ENCODE measurements at places on chromosomes 6 and 20. TPM values are rescaled to one million over a fixed set of nuclear protein-coding genes. Genes with fewer than 3 reads are reported as not detected.

- DNase-seq, result no peak
Measured at GRCh38 chr20:63295422-63295821, 2.4 kb downstream of the COL20A1 start.

DNA sequence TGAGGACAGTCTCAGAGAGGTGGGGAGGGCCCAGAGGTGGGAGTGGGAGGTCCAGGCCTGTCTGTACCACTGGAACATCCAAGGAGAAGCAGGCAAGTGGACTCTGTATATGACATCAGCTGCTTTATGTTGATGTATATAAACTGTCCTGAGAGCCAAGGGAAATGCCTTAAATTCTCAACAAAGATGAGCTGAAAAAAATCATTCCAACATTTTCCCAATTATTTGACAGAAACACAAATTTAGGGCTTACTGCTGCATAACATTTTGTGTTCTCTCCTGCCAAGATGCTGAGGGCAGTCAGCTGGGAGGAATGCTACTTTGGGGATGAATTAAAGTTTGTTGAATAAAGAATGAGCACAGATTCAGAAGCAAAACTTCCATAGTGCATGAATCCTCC lies 52.8 kb downstream of the FOXC1 start:
- DNase-seq, result no peak

DNA sequence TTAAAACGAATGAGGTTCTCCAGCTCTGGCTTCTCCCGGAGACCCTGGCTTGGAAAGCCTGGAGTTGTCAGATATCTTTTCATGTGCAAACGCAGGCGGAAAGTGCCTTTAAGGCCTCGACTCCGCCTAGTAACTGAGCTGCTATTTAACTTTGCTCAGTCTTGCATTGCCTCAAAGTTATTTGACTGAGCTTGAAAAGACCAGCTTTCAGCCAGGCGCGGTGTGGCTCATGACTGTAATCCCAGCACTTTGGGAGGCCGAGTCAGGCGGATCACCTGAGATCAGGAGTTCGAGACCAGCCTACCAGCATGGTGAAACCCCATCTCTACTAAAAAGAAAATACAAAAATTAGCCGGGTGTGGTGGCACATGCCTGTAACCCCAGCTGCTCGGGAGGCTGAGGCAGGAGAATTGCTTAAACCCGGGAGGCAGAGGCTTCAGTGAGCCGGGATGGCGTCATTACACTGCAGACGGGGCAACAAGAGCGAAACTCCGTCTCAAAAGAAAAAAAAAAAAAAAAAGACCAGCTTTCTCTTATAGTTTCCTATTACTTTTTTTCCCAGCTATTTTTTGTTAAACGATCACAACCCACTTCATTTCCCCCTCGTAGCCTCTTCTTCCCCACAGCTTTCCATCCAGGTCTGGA lies 1.9 kb downstream of the GCNT2 start:
- DNase-seq, result no peak

DNA sequence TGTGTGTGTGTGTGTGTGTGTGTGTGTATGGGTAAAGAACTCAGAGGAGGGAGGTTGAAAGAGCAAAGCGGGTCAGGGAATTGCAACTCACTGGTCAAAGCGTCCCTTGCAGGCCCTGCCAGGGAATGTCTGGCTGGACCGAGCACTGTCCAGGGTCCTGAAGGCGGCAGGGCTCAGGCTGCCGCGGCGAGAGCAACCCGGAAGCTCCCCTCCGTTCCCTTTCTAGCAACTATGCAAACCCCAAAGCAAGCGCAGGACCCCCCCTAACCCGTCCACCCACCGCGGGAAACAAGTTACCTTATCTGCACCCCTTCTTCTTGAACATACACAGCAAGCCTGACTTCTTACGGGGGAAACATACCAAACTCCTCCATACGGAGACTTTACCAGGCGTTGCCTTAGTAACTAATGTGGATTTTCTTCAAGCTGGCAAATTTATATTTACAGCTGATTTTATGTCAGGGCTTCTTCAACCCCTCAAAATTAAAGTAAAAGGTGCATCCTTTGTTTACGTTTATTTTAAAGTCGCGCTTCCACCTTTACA lies 538 bp upstream of the GRM1 start:
- DNase-seq, result no peak

GRCh38 chr6:1554141-1554475 lies 55.6 kb upstream of the FOXC1 start:
- no peak for DNase-seq

DNA sequence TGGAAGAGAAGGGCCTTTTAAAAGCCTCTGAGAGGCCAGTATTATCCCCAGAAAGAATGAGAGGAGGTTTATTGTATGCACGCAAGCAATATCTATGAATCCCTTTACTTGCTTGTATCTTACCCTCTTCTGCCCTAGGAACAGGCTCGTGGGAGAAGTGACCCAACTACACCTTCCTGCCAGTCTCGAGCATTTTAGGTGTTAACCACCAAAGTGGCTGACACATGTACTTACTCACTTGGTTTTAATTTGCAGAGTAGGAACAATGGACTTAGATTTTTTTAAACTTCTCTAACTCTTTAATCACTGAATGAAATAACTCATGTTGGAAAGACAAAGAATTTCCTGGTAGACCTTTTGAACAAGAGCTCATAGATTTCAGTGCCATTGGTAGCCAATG lies 296.9 kb downstream of the PLCB1 start:
- DNase-seq, result no peak

DNA sequence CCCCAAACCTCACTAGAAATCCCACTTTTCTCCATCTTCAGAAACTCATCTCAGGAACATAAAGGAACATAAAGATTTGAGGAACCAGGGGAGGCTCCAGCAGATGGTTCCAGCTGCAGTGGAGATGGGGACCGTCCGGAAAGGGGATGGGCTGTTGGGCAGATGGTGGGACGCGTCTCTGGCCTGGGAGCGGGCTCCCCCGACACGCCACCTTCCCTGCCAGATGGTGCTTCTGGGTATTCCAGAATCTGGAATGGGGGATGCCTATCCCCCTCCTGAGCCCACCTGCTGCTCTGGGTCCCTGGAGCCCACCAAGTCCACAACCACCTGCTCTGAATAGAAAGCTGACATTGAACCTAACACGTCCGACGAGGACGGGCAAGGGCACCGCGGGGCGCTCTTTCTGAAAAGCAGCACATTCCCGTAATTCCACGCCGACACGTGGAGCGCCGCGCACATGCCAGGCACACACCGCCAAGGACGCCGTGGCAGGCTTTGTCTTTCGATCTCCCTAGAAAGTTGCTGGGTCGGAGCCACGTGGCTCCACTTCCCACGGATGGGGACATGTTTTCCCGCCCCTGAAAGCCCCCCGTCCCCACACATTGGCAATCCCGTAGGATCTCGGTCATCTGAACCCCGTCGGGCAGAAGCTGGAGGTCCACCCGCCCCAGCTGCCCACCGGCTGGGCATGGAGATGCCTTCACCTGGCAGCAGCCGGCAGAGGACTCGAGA lies 27.3 kb downstream of the SLC2A4RG start:
- no peak for DNase-seq

DNA sequence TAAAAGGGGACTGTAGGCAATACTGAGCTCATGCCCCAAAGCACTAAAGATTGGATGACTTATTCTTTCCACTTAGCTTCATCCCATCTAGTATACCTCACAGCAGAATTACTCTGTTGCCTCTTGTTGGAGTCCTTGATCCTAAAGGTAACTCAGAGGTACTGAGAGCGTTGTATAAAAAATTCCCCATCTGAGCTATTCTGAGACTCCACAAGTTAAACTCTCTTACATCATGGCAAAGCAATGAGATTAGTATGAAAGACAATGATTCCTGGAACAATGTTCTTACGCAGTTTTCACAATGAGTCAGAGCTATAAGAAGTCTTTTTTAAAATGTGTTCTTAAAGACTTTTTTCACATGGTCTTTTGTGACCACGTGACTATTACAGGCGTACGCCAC lies 370.1 kb downstream of the ADGRB3 start:
- no peak for DNase-seq

FAM110A gene
- 7.8 TPM for total RNA-seq

- DNase-seq, result peak; percentile 5
Measured at GRCh38 chr6:143279385-143279784, 171.1 kb downstream of the ADAT2 start.

DNA sequence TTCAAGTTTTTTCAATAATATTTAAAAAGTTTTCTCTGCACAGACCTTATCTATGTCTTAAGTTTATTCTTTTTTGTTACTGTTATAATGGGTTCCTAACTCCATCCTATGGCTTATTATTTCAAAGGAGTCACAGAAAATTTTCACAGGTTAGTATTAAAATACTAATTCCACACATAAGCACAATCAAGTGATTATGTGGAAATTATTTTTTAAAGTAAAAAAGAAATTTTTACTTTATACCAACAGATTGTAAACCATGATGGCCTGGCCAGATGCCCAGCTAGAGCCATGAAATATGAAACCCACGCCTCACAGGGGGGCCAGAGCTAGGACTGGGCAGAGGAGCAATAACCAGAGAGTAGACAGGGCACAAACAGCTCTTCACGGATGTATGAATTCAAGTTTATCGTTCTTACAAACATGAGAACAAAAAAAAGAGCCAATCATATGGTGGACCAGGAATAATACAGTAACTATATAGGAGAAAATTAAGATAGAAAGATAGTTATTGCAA lies 34.0 kb downstream of the NUDT3 start:
- no peak for DNase-seq

- DNase-seq, result no peak
Measured at GRCh38 chr20:22512911-22513489, 71.4 kb downstream of the FOXA2 start.

DNA sequence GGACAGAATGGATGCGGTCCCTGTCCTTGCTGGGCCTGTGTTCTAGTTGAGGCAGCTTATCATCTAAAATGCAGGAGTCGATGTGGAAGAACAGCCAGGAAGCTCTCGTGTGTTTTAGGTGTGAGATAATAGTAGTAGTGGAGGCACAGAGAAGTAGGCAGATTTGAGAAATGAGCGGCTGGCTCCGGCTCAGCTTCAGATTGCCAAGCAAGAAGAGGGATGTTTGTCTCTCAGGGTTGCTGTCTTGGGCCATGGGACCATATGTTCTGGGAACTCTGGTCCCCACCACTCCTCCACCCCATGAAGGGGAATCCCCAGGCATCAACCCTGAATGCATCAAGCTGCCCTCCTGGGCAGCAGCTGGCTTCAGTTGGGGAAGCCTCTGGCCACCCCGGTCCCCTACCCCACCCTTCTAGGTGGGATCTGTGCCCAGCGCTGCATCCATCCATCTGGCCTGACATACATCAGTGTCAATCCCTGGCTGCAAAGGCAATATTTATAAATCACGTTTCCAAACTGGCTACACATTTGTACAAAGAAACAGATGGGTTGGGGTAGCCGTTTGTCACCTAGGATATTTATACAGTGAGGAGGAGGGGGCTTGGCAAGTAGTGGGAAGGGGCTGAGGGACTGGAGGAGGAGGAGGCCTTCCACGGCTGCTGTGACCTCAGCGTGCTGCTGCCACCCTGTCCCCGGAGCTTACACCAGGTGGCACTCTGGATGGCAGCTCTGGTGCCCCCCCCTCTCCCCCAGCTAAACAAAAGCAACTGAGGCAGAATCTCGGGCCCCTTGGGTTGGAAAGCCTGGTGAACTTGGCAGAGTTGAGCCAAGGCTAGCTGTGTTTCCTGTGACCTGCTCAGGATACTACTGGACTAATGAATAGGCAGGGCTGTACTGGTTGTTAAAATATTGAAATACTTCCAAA lies 64.4 kb downstream of the CD40 start:
- no peak for DNase-seq

- no peak for DNase-seq
Measured at GRCh38 chr6:5809450-5809849, 197.3 kb downstream of the NRN1 start.

SAMD3 gene
- total RNA-seq, result not detected

DNA sequence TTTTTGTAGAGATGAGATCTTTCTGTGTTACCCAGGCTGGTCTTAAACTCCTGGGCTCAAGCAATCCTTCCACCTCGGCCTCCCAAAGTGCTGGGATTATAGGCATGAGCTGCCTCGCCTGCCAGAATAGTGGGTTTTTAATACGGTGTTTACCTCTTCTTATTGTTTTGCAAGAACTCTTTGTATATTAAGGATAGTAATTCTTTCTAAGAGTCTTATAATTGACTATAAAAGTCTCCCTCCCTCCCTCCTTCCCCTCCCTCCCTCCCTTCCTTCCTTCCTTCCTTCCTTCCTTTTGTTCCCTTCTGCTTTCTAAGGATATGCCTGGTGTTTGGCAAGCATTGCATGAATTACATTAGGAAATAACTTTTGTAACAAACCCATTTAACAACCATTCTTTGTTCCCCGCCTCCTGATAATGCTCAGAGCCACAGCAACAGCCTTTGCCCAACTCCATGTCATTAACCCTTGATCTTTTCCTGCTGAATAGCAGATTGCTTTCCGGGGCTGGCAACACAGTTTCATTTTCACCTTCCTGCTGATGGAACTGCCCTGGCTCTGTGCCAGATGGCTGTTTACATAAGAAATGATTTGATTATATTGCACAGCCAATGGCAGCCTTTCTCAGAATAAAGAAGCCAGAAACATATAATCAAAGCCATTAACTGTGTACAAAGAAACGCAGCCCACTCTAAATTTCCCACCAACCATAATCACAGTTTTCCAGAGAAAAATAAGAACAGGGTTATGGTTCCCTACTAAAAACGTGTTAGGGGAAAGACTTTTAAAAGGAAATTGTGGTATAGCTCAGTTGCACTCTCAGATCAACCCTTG lies 143.7 kb upstream of the PTPN1 start:
- no peak for DNase-seq

ZGPAT gene
- 35.8 TPM for total RNA-seq

GRCh38 chr6:169654598-169655391 lies 47.0 kb downstream of the WDR27 start:
- peak; percentile 24 for DNase-seq

CD109 gene
- 46.1 TPM for total RNA-seq
